ENCODE measurements at places on chromosomes 5 and 9.

- DNase-seq, result no peak
Measured at GRCh38 chr5:73644385-73644963, 18.5 kb downstream of the ARHGEF28 start.

DNA sequence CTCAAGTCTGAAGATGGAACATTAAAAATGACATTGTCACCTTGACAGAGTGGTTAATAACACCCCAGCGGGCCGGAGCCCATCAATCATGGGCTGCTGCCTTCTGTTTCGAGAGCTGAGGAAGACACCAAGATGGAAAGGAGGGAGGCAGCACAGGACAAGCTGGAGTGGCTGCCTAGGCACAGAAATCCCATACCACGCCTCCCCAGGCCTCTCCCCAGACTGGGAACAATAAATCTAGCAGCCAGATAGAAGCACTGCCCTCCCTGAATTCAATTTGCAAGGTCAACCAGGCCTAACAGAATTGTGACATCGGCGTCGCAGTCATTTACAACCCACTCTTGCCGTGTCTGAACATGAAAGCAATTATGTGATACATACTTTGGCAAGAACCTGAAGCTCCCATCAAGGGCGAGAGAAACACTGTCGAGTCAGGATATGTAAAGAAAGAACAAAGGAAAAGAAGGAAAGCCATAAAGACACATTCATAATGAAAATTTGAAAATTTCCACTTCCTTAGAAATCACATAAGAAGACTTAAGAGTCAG lies 35.4 kb upstream of the ZNF354A start:
- DNase-seq, result no peak

- DNase-seq, result no peak
Measured at GRCh38 chr9:14398473-14398872, 84.5 kb upstream of the NFIB start.

DNA sequence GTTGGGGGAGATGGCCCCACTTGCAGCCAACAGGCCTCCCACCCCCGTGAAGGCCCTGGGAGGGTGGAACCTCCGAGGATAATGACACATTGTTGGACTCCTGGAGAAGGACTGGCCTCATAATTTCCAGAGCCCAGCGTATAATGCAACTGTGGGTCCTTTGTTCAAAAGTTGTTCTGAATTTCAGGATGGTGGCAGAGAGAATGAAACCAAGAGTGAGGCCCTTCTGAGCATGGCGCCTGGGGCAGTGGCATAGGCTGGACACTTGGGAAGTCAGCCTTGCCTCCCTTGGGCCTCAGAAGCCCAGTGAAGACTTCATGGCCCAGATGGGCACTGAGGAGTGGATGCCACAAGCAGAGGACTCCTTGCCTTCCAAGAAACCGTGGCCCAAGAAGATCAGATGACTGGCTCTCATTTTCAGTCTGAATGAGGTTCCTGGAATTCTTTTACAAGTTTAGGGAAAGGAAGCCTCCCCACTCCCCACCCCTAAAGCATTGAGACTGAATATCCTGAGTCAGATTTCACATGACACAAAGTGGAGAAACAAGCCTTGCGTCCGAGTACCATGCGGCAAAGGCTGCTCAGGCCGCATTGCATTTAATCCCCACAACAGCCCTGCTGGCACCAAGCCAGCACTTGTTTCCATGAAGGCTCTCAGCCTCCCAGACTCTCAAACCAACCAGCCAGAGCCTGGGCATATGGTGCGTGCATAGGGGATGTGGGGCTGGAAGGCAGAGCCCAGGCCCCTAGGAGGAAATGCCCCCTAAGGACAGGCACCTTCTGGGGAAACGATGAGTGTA lies 96.7 kb upstream of the SMIM23 start:
- DNase-seq, result no peak

DNA sequence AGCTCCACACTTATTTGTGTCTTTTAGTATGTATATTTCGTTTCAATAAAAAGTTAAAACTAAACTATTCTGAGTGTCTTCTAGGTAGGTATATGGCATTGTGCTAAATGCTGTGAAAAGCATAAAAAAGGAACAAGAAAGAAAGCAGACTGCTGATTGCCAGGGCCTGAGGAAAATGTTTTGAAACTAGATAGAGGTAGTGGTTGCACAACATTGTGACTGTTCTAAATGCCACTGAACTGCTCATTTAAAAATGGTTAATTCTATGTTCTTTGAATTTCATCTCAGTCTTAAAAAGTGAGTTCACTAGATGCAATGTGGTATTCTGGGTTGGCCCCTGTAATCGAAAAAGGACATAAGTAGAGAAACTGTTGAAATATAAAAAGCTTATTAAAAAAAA lies 2.6 kb upstream of the ALAD start:
- DNase-seq, result no peak

GRCh38 chr5:58459146-58460001 lies 512 bp downstream of the PLK2 start:
- peak; percentile 51 for DNase-seq

GRCh38 chr5:149229298-149229937 lies 42.2 kb upstream of the AFAP1L1 start:
- no peak for DNase-seq

- no peak for DNase-seq
Measured at GRCh38 chr5:124887223-124887622, 140.8 kb upstream of the ZNF608 start.

- DNase-seq, result no peak
Measured at GRCh38 chr5:33166948-33167347, 273.8 kb upstream of the TARS1 start.

- DNase-seq, result no peak
Measured at GRCh38 chr9:114002271-114002985, 75.7 kb downstream of the AMBP start.

DNA sequence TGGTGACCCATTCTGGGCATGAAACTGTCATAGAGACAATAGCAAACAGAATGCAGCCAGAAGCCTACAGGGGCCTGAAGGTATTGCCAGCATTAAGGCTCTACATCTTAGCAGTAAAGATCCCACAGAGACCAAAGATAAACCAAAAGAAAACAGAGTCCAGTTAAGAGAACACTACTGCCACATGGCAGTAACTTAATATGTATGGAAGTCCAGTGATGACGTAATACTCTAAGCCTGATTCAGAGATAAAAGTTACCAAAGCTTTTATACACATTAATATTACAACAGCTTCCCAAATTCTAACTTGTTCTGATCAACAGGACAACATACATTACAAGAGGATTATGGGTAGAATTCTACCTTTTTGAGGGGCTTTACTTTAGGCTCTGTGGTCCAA lies 371.5 kb downstream of the PRELID2 start:
- DNase-seq, result no peak

DNA sequence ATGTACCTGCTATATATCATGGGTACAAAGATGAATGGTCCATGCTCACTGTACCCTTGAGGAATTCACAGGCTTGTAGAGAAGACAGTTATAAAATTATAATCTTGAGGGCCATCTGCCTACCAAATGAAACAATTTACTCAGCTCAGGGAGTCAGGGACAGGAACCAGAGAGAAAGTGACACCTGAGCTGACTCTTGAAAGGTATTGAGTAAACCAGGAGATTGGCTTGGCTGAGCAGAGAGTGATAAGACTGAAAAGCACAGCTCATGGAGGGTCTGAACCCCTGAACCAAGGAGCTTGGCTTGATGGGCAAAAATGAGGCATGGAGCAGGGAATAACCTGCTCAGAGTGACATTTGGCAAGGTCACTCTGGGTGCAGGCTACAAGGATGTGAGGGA lies 147.3 kb downstream of the FAM114A2 start:
- DNase-seq, result no peak

- DNase-seq, result peak; percentile 39
Measured at GRCh38 chr9:92746567-92747458, 17.8 kb downstream of the BICD2 start.

DNA sequence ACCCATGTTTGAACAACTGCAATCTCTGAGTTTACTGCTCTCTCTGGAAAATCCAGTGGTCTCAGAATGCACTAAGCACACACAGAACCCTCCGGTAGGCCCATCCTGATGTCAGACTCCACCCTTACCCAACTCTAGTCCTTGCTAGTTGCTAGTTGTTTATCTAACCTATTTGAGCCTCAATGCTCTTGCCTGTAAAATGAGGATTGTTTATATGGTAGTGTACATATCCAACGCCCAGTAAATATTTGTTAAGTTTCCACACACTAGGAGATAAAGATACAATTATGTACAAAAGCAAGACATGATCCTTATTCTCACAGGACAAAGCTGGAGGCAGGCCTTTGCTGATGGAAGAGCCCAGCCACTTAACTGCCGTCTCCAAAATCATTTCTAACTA lies 192.2 kb downstream of the SPOCK1 start:
- DNase-seq, result no peak

DNA sequence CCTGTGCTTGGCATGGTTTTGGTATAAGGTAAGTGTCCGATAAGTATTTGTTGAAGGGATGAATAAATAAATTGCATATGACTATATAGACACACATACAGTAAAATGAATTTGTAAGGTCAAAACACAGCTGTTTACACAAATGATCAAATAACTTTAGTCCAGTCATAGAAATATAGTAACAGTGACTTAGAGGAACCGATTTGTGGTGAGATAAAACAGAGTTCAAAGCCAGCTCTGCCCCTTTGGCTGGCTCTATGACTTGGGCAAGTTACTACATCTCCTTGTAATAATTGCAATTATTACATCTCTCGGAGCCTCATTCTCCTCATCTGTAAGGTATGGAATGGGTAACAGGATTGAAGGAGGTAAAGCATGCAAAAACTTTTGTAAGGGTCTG lies 384.0 kb downstream of the PLK2 start:
- no peak for DNase-seq

DNA sequence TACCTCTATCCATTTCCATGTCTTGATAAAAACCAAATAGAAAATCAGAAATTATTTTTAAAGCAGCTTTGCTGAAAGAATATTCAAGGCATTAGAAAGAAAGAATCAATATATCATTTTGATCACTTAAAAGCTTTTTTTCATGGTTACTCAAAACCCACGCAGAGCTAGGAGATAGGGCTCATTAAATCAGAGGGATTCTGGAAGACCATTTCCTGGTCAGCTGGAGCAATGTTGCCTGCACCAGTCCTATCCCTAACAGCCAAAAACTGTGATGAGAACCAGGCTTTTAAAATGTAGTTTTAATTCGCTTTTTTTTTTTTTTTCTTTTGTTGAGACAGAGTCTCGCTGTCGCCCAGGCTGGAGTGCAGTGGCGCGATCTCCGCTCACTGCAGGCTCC lies 72.3 kb downstream of the ARSB start:
- no peak for DNase-seq

DNA sequence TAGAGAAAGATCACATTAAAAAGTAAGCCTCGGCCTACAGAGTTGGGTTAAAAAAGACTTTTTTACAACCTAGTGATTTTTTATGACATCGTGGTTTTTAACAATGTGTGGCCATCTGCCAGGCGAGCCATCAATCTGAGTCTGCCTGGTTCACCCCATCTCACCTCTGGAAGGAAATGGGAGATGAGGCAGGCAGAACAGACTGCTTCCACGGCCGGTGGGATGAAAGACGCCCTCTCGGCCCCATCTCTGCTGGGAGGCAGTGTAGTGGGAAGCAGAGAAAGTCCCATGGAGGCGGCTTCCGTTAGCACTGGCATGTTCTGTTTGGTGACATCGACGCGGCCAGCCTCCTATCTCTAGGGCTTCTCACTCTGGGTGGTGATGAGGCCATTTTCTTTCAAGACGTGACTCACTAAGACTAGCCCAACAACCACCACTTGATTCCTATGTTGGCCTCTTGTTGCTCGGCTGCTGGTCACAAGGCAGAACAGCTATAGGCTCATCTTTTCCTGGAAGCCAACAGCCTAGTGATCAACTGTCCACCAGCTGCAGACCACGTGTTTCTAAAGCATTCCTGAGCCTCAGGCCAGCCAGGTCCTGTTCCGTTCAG lies 132.4 kb upstream of the OTULINL start:
- peak; percentile 97 for DNase-seq

GRCh38 chr5:50716134-50716533 lies 49.7 kb downstream of the PARP8 start:
- no peak for DNase-seq

DNA sequence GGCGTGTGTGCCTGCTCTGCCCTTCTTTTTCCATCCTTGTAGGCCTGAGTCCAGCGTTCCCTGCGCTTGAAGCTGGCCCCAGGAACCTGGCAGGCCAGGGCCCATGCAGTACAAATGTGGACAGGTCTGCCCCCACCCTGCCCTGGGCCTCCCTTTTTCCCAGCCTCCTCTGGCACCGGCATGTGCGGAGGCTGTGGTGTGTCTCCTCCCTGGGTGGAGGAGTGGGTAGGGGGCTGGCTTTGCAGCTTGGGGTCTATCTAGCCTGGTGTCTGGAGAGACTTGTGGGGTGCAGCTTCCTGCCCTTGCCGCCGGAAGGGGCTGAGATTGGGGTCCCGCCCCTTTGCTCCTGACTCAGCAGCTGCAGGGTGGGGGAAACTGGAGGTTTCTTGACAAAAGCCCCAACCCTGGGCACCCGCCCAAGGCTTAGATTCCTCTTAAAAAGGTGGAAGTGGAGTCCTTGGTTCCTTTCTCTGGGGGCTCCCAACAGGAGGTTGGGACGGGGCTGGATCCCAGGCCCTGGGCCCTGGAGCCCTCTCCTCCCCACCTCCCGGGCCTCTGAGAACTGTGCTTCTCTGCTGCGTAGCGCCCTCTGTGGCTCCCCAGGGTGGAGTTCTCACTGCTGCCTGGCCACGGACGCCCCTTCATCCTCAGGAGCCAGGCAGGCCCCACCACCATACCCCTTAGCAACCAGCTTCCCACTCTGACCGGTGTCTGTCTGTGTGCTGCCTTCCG lies 18.0 kb downstream of the RXRA start:
- peak; percentile 67 for DNase-seq

- peak; percentile 94 for DNase-seq
Measured at GRCh38 chr9:92562461-92562967, 26.7 kb upstream of the ECM2 start.

- DNase-seq, result no peak
Measured at GRCh38 chr5:160626322-160626721, 204.7 kb downstream of the PTTG1 start.

DNA sequence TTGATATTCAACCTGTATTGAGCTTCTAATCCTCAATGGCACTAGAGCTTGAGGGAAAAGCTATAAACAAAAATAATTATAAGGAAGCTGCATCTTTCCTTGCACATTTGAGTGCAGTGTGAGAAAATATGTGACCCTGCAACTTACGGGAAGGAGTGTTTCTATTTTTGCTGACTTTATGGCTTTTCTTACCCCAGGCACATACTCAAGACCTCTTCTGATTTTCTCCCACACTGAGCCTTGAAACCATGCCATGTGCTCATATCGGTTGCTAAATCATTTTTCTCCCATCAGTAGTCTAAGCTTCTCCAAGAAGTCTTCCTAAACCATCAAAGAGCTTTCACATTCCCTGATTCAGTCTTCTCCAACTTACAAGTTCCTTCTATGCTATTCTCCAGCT lies 91.5 kb downstream of the CDH6 start:
- DNase-seq, result no peak
